ENCODE measurements at places on chromosomes 16 and 17.

GRCh38 chr16:8967132-8967821 lies 3.6 kb upstream of the USP7 start:
- no peak for ATAC-seq

GRCh38 chr17:48523010-48523409 lies 7.8 kb downstream of the HOXB1 start:
- ATAC-seq, result no peak

DNA sequence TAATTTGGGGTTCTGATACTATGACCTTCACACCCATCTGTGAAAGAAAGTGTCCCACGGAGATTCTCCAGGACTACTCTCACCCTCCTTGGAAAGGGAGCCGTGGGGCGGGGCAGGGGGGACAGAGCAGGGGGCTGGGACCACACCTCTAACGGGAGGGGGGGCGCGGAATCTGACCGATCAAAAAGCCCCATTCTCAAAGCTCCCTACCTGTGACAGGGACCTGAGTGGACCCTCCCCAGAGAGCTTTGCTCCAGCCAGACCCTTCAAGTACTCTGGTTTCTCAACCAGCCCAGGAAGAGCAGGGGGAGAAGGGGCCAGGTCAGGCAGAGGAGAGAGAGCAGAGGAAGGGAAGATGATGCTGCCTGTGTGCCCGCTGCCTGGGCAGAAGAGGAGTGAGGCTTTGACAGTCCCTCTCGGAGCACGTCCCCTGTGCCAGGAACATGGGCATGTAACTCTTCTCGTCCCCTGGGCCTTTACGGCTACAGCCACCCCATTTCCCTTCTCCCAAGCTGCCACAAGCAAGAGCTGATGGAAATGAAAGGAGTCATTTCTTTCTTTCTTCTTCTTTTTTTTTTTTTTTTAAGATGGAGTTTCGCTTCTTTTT lies 682 bp downstream of the XAF1 start:
- ATAC-seq, result peak; percentile 14

DNA sequence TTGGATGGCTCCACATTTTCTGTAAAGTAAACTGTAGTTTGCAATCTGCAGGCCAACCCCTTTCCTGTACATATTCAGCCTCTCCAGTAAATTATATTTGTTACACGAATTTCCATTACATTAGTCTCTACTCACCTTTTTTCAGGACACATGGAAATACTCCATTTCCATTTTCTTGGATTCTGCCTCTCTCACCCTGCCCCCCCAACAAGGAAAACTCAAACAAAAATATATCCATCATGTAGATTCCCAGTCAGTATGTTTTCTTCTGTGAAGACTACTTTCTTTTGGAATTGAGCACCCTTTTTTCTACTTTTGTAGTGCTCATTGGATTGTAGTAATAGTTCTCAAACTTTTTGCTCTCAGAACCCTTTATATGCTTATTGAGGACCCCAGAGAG lies 2.9 kb downstream of the PPM1D start:
- no peak for ATAC-seq

DNA sequence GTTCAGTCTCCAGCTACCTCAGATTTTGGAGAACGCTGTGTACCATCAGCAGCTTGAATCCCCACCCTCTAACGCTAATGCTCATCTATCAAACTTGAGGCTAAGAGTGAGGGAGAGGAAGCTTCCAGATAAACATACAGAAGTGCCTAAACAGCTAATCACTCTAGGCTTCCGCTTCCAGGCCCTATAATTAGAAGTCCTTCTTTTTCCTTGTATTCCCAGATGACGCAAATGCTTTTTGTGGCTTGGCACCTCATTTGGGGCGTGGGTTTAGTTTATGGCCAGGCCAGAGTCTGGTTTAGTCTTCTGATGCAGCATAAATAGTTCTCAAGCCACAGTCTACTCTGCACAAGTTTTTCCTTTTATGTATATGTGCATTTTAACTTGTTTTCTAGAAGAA lies 263.4 kb downstream of the BCAS3 start:
- no peak for ATAC-seq

- no peak for ATAC-seq
These were observed 157.8 kb downstream of the HS3ST3B1 start for GRCh38 chr17:14458724-14459123.

DNA sequence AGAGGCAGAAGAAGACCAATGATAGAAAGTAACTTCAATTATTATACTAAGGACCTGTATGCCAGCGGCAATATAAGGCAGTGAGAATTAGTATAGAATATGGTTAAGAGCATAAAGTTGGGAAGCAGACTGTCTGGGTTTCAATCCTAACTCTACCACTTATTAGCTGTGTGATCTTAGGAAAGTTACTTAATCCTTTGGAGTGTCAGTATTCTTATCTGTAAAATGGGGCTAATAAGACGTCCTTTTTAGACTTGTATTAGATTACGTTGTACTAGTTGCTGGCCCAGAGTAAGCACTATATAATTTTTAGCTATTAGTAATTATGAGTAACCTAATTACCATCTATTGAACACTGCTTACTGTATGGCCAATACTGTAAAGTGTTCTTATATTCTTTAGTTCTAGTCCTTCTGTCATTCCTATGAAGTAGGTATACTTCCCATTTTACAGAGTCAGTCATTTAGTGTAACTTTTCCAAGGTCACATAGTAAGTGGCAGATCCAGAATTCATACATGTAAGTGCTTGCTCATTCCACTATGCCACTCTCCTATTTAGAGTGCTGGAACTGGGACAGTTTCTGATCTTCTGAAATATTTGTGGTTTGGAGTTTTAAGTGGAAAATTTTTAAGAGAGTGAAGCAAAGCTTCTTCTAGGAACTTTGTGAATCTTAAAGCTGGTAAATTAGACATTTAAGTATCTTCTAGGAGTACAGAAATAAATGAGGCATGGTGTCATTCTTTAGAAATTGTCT lies 22.5 kb downstream of the HEATR9 start:
- ATAC-seq, result no peak

DNA sequence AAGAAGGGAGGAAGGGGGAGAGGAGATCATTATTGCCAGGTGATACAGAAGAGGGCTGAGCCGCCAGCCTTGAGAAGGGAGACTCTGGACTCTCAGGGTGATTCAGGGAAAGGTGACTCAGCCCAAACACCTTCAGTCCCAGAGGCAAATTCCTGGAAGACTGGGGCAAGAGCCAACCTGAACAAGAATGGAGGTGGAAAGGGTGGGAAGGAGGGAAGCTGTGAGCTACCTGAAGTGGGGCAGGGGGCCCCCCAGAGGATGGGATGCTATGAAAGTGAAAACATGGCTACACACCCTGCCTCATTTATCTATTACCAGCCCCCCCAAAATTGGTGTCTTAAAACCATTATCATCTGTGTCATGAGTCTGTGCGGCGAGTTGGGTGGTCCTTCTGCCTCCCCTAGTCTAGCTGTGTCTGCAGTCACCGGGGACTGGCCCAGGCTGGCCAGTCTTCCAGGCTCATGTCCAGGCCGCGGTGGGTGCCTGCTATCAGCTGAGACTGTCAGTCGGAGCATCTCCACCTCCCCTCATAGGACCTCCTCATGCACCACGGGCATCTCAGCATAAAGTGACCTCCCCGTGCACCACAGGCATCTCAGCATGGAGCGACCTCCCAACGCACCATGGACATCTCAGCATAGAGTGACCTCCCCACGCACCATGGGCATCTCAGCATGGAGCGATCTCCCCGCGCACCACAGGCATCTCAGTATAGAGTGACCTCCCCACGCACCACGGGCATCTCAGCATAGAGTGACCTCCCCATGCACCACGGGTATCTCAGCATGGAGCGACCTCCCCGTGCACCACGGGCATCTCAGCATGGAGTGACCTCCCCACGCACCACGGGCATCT lies 3.2 kb upstream of the SLC47A2 start:
- no peak for ATAC-seq

GRCh38 chr16:1772362-1772907 lies at the start of gene EME2:
EME2 (plus strand) TSS chr16:1772810; CDS start chr16:1773228, 418 bp downstream.
- ATAC-seq, result peak; percentile 3

GRCh38 chr16:4213737-4214136 lies 28.1 kb downstream of the SRL start:
- no peak for ATAC-seq

GRCh38 chr17:40093580-40094201 lies 6.7 kb downstream of the NR1D1 start:
- no peak for ATAC-seq

- ATAC-seq, result no peak
These were observed 31.3 kb downstream of the CD300LB start for GRCh38 chr17:74499992-74500391.

- ATAC-seq, result no peak
These were observed 11.9 kb downstream of the SERPINF1 start for GRCh38 chr17:1773696-1774181.

- no peak for ATAC-seq
These were observed 288.6 kb upstream of the CCL2 start for GRCh38 chr17:33966410-33967059.

DNA sequence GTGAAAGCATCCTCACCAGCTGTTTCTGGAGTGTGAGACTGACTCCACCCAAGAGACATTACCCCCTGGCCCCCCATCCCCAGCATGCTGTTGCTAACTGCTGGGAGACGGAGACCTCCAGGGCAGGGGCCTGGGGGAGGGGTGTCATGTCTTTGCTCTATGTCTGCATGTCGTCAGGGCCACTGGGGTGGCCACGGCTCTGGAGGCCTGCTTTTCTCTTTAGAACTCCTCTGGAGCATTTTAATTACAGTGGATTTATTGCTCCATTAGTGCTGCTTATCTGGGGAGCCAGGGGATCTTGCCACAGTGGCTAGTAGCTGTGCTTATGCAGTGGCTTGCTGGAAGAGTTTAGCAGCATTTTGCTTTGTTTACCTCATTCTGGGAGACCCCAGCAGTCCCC lies 32.3 kb downstream of the CLEC16A start:
- ATAC-seq, result no peak

DNA sequence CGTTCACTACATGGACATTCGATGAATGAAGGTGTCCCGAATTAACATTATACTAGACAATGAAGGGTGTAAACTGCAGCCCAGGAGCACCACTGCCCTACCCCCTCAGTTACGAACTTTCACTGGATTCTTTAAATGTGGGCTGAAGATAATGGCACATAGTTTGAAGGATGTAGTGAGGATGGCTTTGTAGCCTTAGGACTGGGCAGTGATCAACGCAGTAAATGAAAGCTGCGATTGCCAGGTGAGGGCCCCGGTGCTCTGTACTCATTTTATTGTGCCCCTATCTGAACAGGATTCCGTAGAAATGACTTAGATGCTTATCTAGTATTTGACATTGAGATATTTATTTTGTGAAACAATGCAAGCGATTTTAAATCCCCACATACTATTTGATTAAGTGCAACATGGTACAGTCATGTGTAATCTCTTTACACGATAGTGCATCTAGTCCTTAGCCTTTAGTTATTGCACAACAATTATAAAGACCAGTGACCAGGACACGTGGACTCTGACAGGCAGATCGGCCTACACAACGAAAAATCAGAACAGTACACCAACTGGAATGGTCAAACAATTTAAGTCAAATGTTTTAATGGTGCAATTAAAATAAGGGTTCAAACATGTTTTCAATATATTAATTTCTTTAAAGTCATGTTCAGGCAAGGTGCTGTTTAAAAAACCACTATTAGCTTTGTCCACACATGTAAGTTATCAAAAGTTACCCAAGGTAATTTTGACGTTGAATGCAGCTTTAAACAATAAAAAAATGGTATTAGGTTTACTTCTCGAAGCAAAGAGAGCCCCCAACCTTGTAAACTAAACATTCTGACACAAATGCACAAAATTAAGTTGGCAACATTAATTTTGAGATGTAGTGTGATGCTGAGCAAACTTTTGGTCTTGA lies 17.4 kb upstream of the ERN1 start:
- no peak for ATAC-seq

DNA sequence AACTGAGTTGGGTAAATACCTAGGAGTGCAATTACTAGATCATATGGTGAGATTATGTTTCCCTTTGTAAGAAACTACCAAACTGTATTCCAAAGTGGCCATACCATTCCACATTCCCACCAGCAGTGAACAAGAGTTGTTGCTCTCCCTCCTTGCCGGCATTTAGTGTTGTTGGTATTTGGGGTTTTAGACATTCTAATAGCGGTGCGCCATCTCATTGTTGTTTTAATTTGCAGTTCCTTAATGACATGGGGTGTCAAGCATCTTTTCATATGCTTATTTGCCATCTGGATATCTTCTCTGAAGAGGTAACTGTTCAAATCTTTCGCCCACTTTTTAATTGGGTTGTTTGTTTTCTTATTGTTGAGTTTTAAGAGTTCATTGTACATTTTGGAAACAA lies 164.2 kb upstream of the LHX1 start:
- no peak for ATAC-seq

DNA sequence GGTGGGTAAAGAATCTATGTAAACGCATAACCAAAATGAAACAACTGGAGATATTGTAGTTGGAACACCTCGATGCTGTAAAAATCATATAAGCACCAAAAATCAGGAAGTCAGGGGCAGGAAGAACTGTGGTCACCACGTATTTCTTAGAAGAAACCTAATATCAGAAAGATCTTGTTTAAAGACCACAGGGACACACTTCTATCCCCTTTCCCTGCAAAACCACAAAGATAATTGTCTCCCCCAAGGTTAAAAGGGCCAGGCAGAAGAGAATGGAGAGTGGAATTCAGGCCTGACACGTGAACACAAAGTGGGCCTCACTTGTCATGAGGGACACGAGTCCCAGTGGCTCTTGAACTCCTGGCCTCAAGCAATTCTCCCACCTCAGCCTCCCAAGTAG lies 68.1 kb downstream of the GSG1L start:
- no peak for ATAC-seq

GRCh38 chr16:1781758-1782407 lies 488 bp downstream of the SPSB3 start:
- ATAC-seq, result peak; percentile 11

- ATAC-seq, result no peak
These were observed 70.8 kb downstream of the GOSR1 start for GRCh38 chr17:30547778-30548573.

DNA sequence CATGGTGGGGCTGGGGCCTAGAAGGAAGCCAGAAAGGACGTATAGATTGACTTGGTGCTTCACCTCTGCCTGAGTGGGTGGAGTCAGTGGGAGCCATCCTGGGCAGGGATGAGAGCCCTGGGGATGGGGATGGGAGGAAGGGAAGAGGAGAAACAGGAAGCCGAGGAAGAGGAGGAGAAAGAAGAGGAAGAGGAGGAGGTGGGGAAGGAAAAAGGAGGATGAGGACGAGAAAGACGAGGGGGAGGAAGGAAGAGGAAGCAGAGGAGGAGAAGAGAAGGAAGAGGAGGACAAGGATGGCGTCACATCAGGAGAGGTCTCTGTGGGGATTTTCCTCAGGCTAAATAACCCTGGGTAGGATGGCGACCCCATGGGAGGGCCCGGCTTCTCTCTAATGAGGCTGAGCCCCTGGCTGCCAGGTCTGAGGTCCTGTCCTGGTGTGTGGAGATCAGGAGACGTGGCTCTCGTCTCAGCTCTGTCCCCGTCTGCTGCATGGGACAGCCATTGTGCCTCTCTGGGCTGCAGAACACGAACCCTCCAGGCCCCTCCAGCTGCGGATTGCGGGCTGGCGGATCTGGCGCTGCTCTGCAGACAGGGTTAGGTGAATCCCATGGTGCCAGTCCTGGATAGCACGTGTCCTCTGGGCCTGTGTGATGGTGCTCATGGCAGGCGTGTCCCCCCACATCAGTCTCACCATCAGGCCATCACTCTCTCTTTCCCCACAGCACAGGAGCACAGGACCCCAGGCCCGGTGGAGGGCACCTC lies 35.5 kb upstream of the MTSS2 start:
- no peak for ATAC-seq

Measured in stimulated activated memory B cell treated with anti-CD40 and anti-IgM and Interleukin-4, amounts not matched to agents 10 μg/mL and 1 μg/mL and 100 μg/mL, for 72 hours (primary cell).